ENCODE measurements at places on chromosomes 5 and 9.

DNA sequence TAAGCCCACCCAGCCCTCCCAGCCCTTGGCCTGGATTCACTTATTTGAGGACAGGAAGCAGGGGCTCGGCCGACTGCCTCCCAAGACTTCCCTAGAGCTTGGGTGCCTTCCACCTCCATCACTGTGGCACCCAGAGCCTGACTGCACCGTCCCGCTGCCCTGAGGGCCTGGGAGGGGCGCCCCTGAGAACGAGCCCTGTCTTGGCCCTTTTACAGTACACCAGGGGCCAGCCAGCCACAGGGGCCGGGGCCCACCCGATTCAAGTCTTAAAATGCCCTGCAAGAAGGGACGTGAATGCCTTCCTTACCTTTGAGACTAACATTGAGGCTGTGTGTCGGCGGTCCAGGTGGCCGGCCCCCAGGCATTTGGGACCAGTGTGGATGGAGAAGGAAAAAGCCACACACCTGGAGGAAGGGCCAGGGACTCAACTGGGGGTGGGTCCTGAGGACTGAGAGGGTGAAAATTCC is 16.8 kb downstream of the FAM78A start:
- peaks cover 63% of the 10 kb centered on the region for H3K36me3 ChIP-seq
- no peak for DNase-seq
- no peak overlapping the region for H3K4me3 ChIP-seq

GRCh38 chr9:130199605-130200004 is 27.4 kb downstream of the NCS1 start:
- H3K4me1 ChIP-seq: no peaks in the 10 kb centered on the region
- no peaks in the 10 kb centered on the region for H3K36me3 ChIP-seq
- DNase-seq: no peak
- no peak overlapping the region for H3K27ac ChIP-seq

DNA sequence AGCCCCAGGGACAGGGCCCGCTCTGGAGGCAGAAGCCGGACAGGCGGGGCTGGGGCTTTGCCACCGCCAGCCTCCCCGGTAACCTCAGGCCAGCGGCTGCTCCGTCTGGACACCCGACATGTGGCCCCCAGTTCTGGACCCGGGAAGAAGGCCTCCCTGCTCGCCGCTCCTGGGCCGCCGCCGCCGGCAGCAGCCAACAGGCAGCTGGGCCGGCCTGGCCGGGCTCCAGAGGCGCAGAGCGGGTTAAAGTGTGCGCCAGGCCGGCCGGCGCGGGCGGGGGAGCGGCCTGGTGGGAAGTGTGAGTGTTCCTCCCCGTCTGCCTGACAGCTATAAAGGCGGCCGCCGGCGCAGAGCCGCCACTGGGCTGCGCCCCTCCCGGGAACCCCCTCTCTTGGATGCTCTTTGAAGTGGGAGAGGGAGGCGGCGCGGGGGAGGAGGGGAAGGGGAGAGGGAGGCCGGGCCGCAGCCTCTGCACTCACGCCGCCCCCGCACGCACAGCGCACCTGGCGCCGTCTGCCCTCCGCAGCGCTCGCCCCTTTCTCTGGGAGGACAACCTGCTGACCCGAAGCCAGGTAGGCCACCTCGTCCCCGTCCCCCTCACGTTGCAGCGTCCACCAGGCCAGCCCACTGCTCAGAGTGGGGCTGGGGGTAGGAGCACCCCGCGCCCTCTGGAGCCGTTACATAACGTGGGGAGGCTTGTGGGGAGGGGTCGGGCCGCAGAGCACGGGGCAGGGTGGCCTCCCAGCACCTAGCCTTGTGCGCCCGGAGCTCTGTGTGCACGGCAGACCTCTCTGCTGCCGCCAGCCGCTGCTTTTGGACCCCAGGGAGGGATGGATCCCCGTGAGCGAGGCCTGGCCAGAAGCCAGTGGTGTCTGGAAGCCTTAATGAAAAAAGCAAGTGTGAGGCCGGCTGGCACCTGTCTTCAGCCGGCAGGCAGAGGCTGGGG is at the start of gene ADAMTSL2:
Gene ADAMTSL2, plus strand, starts transcription at position 359 of the 946 bp plus-strand sequence. CDS start 2,009 bp downstream, outside the sequence.
- peak within 1 kb of the TSS; percentile 25 for H3K4me3 ChIP-seq
- H3K27ac ChIP-seq: peak within 1 kb of the TSS; percentile 1
- DNase-seq: peak; percentile 9
- peaks cover 10% of the 10 kb centered on the region for H3K27me3 ChIP-seq
- H3K4me1 ChIP-seq: peaks cover 26% of the 10 kb centered on the region

GRCh38 chr5:5480481-5481111 is 58.1 kb downstream of the ICE1 start:
- no peaks in the 10 kb centered on the region for H3K27me3 ChIP-seq
- H3K4me1 ChIP-seq: peaks cover 8% of the 10 kb centered on the region
- DNase-seq: no peak

GRCh38 chr5:168674893-168675482 is 95.8 kb upstream of the PANK3 start:
- H3K36me3 ChIP-seq: no peaks in the 10 kb centered on the region
- H3K27me3 ChIP-seq: no peaks in the 10 kb centered on the region
- no peak overlapping the region for H3K27ac ChIP-seq
- DNase-seq: no peak
- no peak overlapping the region for H3K4me3 ChIP-seq

DNA sequence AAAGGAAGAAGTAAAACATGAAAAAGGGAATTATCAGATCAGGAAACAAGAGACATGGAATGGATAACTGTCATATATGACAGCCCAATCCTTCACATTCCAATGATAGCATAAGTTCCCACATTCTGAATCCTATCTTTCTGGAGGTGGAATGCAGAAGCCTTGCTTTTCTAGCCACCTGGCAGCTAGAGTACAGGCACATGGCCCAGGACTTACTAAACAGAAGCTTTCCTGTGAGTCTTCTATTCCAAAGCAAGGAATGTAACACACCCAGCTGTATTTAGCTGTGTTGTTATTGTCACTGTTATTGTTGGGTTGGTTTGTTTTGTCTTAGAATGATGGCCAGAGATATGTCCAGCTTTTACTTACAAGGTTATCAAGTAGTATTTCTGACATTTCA is 780.5 kb upstream of the ZNF608 start:
- no peaks in the 10 kb centered on the region for H3K4me1 ChIP-seq
- no peak overlapping the region for H3K27ac ChIP-seq
- no peaks in the 10 kb centered on the region for H3K27me3 ChIP-seq
- H3K36me3 ChIP-seq: no peaks in the 10 kb centered on the region
- DNase-seq: no peak
- no peak overlapping the region for H3K4me3 ChIP-seq

DNA sequence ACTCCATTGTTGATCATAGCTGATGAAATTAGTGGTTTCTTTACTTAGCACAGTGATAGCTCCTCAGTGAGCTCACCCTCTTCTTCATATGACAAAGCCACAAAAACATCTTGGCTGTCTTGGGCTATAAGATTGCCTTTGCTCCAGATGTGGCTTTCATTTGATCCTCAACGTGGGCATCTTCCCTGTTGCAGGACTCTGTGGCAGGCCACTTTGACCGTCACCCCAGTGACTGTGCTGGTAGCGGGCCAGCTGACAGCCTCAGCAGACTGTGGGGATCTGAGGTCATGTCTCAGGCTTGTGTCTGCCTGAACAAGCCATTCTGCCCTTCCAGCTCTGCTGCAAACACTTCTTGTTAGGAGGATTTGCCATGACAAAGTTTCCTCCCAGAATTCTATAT is 422.2 kb downstream of the NR2F1-AS1 start:
- no peaks in the 10 kb centered on the region for H3K27me3 ChIP-seq
- no peak overlapping the region for H3K4me3 ChIP-seq
- no peaks in the 10 kb centered on the region for H3K36me3 ChIP-seq

- H3K4me3 ChIP-seq: no peak overlapping the region
- H3K27ac ChIP-seq: no peak overlapping the region
- no peak for DNase-seq
- no peaks in the 10 kb centered on the region for H3K27me3 ChIP-seq
- no peaks in the 10 kb centered on the region for H3K4me1 ChIP-seq
Observed at GRCh38 chr9:76200315-76200714, 193.9 kb downstream of the RFK start.

DNA sequence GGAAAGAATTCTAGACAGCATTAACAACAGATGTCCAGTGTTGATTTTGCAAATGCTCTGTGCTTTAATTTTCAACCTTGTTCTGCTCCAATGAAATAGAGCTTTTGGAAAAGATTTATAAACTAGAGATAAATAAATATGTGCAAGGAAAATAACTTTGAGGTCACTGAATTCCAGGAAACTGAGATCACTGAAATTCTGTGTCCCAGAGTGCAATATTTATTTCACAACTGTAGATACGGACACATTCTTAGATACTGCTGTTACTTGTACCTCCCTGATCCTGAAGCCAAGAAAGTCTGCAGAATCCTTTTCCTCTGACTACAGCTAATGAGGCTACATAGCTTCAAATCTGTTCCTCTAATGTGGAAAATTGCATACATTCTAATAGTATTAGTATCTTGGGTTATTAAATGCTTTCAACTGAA is 222.9 kb downstream of the DOCK8 start:
- no peak overlapping the region for H3K4me3 ChIP-seq
- H3K36me3 ChIP-seq: peaks cover 100% of the 10 kb centered on the region
- no peak overlapping the region for H3K27ac ChIP-seq
- no peak for DNase-seq

GRCh38 chr9:9718691-9719090 is 894.1 kb downstream of the PTPRD start:
- H3K36me3 ChIP-seq: no peaks in the 10 kb centered on the region
- H3K4me3 ChIP-seq: no peak overlapping the region
- no peaks in the 10 kb centered on the region for H3K27me3 ChIP-seq
- DNase-seq: no peak
- H3K4me1 ChIP-seq: no peaks in the 10 kb centered on the region

DNA sequence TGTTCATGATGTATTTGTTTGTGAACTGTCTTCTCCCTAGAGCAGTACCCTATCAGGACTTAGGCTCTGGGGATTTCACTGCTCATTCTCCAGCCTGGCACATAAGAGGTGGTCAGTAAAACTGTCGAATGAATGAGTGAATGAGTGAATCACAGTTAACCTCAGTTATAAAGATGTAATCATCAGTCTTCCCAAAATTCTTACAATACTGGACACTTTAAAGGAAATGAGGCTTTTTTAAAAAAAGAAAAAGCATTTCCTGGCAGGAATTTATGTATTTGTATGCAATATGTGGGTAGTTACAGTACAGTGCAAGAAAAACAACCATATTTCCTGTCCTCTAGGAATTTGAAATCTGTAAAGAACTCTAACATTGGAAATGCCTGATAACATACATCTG is 59.6 kb downstream of the RAI14 start:
- no peak overlapping the region for H3K27ac ChIP-seq
- H3K4me3 ChIP-seq: no peak overlapping the region
- DNase-seq: no peak
- H3K27me3 ChIP-seq: no peaks in the 10 kb centered on the region

GRCh38 chr5:106097340-106097739 is 1573.4 kb downstream of the EFNA5 start:
- no peak overlapping the region for H3K4me3 ChIP-seq
- H3K27me3 ChIP-seq: no peaks in the 10 kb centered on the region
- H3K36me3 ChIP-seq: no peaks in the 10 kb centered on the region
- no peaks in the 10 kb centered on the region for H3K4me1 ChIP-seq
- no peak for DNase-seq
- H3K27ac ChIP-seq: no peak overlapping the region

GRCh38 chr5:178223196-178223773 is 9.3 kb downstream of the PHYKPL start:
- H3K27ac ChIP-seq: no peak overlapping the region
- no peaks in the 10 kb centered on the region for H3K27me3 ChIP-seq
- peaks cover 71% of the 10 kb centered on the region for H3K36me3 ChIP-seq
- no peak for DNase-seq

DNA sequence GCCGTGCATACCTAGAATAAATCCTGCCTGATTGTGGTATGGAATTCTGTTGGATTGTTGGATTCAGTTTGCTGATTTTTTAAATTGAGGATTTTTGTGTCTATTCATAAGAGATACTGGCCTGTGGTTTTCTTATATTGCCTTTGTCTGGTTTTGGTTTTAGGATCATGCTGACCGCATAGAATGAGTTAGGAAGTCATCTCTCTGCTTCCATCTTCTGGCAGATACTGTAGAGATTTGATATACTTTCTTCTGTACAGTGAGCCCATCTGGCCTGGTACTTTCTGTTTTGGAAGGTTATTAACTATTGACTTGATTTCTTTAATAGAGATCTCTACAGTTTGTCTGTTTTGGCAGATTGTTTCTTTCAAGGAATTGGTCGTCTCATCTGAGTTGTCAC is 14.7 kb downstream of the CEP72 start:
- no peaks in the 10 kb centered on the region for H3K27me3 ChIP-seq
- no peaks in the 10 kb centered on the region for H3K4me1 ChIP-seq
- peaks cover 18% of the 10 kb centered on the region for H3K36me3 ChIP-seq
- no peak overlapping the region for H3K27ac ChIP-seq
- H3K4me3 ChIP-seq: no peak overlapping the region

DNA sequence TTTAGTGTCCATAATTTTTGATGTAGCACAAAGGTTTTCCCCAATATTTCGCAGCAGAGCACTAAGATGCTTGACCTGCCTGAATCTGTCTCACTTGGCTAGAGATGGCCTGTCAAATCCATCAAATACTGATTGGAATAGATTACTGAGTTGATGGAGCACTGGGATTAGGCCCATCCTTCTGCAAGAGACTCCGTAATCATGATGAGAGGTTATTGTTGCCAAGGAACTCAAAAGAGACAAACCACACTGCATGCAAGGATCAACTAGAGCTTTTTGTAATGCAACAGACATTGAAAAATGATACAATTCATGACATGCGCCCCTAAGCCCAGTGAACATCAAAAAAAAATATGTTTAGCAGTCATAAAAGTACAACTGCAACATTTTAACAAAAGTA is 585.3 kb upstream of the GRAMD2B start:
- H3K36me3 ChIP-seq: no peaks in the 10 kb centered on the region
- H3K4me3 ChIP-seq: no peak overlapping the region
- no peaks in the 10 kb centered on the region for H3K27me3 ChIP-seq
- H3K4me1 ChIP-seq: no peaks in the 10 kb centered on the region
- no peak for DNase-seq

GRCh38 chr5:167147879-167148278 is 1143.6 kb upstream of the WWC1 start:
- no peak overlapping the region for H3K27ac ChIP-seq
- no peaks in the 10 kb centered on the region for H3K27me3 ChIP-seq
- no peak for DNase-seq
- no peak overlapping the region for H3K4me3 ChIP-seq
- H3K36me3 ChIP-seq: no peaks in the 10 kb centered on the region

GRCh38 chr5:172616730-172617129 is 24.3 kb upstream of the NEURL1B start:
- no peak overlapping the region for H3K27ac ChIP-seq
- no peaks in the 10 kb centered on the region for H3K4me1 ChIP-seq
- DNase-seq: no peak
- H3K4me3 ChIP-seq: no peak overlapping the region
- H3K27me3 ChIP-seq: no peaks in the 10 kb centered on the region
- no peaks in the 10 kb centered on the region for H3K36me3 ChIP-seq

DNA sequence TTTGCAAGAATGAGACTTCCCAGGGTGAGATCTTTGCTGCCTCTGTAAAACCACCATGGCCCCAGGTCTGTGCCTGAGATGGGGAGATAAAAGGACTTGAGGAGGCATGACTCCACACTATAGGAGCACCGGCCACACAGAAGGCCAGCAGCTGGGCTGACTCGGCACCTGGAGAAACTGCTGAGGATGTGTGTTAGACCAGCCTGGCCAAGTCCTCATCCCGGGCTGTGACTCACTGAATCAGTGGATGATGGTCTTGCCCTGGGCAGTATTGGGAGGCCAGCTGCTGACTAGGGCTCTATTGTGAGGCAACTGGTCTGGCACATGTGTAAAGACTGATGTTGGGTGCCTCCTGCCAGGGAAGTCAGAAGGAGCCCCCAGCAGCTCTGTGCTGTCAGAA is 286.2 kb downstream of the ACTL7B start:
- DNase-seq: no peak
- no peaks in the 10 kb centered on the region for H3K36me3 ChIP-seq
- no peaks in the 10 kb centered on the region for H3K4me1 ChIP-seq
- H3K4me3 ChIP-seq: no peak overlapping the region

- H3K36me3 ChIP-seq: no peaks in the 10 kb centered on the region
- H3K27me3 ChIP-seq: no peaks in the 10 kb centered on the region
- H3K4me1 ChIP-seq: no peaks in the 10 kb centered on the region
- no peak overlapping the region for H3K4me3 ChIP-seq
- DNase-seq: no peak
Observed at GRCh38 chr5:181149806-181150733, 2.7 kb downstream of the OR2V2 start.

Measured in CD4-positive, alpha-beta T cell (primary cell).